ENCODE measurements at places on chromosomes 11 and 22.

DNA sequence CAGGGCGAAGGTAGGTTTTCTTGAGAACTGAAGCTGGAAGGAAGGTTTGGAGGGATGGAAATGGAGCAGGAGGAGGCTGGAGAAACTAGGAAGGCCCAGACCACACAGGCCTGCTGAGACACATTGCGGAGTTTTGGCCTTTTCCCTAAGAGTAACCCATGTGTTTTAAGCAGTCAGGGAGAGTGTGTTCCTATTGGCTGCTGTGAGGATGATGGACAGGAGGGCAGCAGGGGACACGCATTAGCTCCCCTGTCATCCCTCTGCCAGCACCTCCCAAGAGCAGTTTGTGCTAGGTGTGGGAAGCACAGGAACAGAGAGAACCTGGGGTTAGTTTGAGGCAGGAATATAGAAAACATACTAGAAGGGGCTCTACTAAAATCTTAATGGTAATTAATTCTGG, 842.1 kb downstream of the TBC1D22A start:
- no peak for DNase-seq

- no peak for DNase-seq
Observed at GRCh38 chr11:46533396-46534100, 60.3 kb downstream of the AMBRA1 start.

DNA sequence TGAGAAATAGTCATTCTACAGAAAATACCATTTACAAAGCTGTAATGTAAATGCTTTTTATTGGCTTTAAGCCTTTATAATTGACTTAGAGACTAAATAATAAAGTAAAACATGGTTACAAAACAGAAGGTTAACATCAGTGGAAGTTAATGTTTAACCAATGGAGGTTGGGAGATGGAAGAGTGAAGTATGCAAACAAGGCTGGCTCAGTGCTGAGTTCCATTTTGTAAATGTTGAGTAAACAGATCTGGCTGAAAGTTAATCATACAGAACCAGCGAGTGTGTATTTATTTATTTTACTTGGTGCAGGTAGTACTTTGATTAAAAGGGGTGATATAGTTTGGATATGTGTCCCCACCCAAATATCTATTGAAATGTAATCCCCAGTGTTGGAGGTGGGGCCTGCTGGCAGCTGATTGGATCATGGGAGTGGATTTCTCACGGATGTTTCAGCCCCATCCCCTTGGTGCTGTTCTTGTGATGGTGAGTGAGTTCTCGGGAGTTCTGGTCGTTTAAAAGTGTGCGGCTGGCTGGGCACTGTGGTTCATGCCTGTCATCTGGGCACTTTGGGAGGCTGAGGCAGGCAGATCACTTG, 827.4 kb downstream of the OPCML start:
- no peak for DNase-seq

DNA sequence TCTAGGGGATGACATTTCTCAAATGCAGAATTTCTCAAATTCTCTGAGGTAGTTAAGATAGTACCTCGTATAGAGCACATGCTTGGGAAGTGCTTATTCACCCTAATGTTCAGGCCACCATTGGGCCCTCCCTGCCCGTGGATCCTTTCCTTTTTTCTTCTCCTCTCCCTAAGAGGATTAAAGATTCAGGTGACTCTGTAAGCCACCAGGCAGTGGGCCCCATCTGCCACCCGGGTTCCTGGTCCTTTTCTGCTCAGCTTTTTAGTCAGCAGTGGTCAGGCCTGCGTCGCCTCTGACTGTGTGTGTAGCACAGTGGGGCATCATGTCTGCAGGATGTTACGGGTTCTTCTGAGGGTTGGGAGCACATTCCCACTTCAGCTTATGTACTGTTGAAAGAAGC, 7.2 kb downstream of the CEP164 start:
- no peak for DNase-seq

- no peak for DNase-seq
Observed at GRCh38 chr11:101211407-101211975, 81.9 kb upstream of the PGR start.

- no peak for DNase-seq
Observed at GRCh38 chr11:2724104-2724503, 24.3 kb upstream of the KCNQ1OT1 start.

DNA sequence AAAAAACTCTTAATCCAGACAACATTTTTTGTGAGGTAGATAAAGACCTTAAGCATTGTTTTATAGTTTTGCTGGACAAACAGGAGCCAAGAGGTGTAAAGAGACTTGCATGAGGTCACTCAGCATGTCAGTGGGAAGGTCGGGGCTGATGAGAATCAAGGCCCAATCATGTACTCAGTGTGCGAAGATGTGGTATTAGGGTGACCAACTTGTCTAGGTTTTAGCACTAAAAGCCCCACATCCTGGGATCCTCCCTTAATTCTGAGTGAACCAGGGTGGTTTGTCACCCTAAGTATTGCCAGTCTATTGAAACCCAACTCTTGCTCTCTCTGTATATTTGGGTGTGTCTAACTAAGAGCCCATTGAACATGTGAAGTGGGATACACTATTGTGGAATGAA, 19.5 kb upstream of the SORL1-AS1 start:
- DNase-seq, result no peak

Data from GM04504 (cell line).